ENCODE measurements at places on chromosomes 5 and 9.

DNA sequence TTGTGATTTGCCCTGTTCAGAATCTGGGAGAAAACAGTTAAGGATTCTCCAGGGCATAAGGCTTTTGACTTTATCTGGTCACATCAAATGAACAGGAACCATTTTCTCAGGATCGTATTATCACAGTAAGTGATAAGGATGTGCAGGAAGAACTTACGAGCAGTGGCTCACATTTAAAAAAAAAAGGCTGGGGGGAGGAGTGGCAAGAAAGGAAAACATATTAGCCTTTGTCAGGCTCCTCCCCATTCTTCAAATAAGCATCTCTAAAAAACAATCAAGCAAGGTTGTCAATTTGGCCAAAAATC lies 234.3 kb upstream of the TMEM161B start:
- DNase-seq: no peak

- no peak for DNase-seq
Observed at GRCh38 chr5:94968507-94969095, 316.3 kb downstream of the MCTP1 start.

GRCh38 chr5:88718736-88719135 lies 164.2 kb downstream of the MEF2C start:
- DNase-seq: no peak

DNA sequence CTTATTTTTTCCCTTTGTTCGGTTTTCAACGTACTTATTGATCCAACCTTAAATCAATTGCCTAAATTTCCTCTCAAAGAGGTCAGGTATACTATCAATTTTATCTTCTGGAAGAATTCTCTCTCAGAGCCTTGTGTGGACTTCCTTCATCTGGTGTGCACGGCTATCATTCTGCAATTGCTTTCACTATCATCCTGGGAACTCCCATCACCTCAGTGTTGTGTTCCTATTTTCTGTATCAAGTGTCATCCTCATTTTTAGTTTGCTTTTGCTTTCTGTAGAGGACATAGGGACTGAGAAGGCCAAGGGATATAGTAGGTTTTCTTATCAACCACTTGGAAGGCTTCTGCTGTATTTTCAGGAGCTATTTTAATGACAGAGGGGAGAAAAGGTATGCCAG lies 11.3 kb downstream of the STOM start:
- no peak for DNase-seq

GRCh38 chr9:125977223-125977622 lies 230.1 kb downstream of the PBX3 start:
- no peak for DNase-seq

DNA sequence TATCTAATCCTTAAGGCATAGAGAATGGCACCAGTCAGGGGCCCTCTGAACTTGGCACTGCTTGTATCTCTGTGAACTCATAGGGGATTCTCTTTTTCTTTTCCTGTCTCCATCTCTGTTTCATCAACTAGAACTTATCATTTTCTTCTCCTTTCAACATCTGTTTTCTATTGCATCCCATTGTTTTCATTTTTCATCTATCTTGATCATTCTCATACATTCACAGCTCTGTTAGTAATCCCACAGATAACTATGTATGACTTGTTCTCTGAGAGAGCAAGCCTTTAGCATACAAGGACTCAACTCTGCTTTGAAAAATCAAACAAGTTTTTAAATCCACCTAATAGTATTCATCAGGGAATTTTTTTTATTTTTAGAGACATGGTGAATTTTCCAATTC lies 264.3 kb downstream of the ARRDC3 start:
- DNase-seq: no peak

GRCh38 chr9:121651008-121651294 lies 483 bp upstream of the DAB2IP start:
- DNase-seq: no peak

- no peak for DNase-seq
Observed at GRCh38 chr5:93649234-93649900, 66.3 kb downstream of the NR2F1 start.

DNA sequence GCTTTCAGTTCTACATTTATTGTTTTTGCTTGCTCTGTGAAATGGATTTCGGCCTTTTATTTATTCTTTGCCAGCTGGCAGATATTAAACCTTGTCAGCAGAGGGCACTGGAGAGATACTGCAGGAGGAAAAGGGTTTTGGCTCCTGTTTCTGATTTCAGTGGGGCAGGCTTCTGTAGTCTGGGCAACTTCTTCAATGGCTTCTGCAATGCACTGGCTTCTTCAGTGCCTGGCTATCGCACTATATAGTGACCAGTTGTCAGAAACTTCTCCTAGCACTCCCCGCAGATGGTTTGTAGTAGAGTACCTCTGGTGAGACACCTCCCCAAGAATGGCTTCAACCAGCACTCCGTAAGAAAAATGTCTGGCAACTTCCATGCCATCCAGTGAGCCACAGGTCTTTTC lies 3.2 kb upstream of the NFX1 start:
- DNase-seq: no peak

DNA sequence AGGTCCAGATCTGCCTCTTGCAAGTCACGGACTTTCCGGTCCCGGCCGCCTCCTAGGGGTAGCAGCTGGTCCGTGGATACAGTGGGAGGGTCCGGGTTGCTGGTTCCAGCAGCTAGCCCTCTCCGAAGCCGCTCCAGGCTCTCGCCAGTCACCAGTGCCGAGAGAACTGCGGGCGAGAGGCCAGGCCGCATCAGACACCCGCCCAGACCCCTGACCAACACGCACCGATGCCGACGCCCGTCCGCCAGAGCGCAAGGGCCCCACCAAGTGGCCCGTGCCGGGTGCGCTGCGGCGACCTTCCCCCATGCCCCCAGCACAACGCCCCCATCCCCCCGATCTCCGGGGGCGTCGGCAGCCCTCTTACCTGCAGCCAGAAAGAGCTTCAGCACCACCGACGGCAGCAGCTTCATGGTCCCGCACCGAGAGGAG lies 470 bp downstream of the HBEGF start:
- DNase-seq: no peak

GRCh38 chr9:126886034-126886822 lies 25.8 kb downstream of the ZBTB34 start:
- DNase-seq: no peak

DNA sequence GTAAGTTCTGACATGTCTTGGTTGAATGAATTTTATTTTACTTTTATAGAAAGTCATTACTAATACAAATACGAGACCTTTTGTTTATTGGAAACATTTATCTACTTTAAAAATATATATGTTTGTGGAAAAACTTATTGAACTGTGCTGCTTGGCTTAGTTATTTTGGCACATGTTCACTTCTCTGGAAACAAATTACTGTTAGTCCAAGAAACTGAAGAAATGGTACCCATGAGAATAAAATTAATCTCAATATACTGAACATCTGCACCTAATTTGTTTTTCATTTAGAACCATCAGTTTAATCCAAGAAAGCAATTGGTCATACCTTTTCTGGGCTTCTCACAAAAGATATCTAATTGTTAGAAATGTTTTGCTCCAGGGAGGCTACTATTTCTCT lies 32.2 kb downstream of the INVS start:
- DNase-seq: no peak

GRCh38 chr5:134383980-134384697 lies 12.8 kb downstream of the UBE2B start:
- no peak for DNase-seq

DNA sequence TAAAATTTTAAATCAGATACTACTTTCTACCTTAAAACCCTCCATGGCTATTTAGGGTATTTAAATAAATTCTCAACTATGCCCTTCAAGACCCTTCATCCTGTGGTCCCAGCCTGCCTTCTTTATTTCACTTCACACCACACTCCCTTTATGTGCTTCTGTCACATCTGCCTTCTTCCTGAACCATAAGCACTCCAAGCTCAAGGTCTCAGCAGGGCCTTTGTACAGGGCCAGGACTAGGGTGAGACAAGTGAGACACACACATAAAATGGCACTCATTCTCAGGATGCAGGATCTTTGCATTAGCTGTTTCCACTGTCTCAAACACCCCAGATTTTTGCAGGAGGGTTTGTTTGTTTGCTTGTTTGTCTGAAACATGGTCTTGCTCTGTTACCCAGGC lies 7.6 kb downstream of the ITK start:
- no peak for DNase-seq

- DNase-seq: no peak
Observed at GRCh38 chr5:125142458-125142857, 396.0 kb upstream of the ZNF608 start.

DNA sequence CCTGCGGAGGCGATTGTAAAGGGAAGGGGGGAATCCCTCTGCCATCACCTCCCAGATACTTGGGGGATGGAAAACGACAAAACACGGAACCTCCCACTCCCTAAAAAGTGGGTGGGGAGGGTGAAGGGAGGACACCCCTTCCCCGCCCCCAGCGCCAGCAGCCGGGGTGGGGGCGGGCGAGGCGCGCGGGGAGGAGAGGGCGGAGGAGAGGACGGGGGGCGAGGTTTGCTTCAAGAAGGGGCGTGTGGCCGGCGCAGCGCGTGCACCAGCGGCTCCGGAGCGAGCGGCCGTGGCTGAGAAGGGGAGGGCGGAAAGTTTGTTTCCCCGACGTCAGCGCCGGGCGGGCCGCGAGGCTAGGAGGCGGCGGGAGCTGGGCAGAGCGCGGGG lies at the start of gene PRRX2:
Gene PRRX2, plus strand, starts transcription at position 259 of the 387 bp plus-strand sequence. CDS start 221 bp downstream, outside the sequence.
- no peak for DNase-seq

- DNase-seq: no peak
Observed at GRCh38 chr5:1859099-1859498, 23.6 kb downstream of the IRX4 start.

DNA sequence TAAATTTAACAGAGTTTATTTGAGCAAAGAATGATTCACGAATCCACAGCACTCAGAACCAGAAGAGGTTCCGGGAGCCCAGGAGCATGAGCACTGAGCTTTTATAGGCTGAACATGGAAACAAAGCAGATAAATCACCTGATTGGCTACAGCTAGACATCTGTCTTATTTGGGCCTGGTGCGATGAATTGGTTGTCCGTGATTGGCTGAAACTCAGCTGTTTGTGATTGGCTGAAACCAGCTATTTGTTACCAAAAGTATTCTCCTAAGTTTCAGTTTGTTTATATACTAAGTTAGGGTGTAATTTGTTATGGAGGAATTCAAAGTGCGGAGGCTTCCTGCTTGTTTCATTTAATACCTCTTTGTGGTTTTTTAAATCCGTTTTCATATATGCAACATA lies 15.8 kb upstream of the LCP2 start:
- DNase-seq: no peak

DNA sequence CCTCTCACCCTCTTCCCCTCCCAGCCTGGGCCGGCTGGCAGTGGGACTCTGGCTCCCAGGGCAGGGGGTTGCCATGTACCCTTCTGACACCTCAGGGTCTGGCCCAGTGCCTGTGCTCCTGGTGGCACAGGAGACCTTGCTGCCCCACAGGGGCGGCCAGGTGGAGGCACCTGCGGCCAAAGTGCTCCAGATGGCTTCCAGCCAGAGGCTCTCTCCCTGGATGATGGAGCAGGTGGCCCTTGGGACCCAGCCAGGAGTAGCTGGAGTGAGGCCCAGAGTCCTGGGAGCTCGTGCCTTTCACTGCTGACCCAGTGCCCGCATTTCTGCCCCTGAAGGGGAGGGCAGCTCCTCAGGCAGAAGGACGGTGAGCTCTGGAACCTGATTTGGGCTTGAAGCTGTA lies 87.3 kb downstream of the NTNG2 start:
- no peak for DNase-seq

- no peak for DNase-seq
Observed at GRCh38 chr9:109868722-109869121, 88.7 kb downstream of the PALM2AKAP2 start.

DNA sequence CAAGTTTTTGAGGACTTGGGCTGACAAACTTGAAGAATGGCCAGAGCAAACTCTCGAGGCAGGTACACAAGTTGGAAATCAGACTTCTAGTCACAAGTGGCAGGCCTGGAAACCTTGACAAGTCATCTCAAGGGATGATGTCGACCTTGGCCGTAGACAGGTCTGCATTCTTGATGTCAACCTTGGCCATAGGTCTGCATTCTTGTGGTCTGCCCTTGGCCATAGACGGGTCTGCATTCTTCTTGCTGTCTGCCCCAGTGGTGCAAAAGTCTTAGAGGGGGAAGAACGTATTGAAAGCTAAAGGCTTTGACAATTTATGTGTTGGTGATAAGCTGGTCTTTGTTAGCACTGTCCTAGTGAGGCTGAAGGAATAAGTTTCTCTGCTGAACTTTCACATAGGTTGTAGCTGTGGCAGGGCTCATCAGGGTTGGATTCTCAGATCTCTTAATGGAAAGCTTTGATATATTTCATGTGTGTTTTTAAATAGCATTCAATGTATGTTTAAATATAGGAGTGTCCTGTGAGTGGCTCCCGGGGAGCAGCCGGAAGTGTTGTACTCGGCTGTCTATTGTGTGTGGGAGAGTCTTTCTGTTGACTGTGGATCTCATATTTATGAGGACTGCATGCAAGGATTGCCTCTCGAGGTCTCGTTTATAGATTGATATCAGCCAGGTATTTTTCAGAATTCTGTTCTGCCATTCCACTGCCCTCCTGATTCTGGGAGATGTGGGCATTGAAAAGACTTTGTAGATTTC lies 27.0 kb downstream of the SUB1 start:
- no peak for DNase-seq

DNA sequence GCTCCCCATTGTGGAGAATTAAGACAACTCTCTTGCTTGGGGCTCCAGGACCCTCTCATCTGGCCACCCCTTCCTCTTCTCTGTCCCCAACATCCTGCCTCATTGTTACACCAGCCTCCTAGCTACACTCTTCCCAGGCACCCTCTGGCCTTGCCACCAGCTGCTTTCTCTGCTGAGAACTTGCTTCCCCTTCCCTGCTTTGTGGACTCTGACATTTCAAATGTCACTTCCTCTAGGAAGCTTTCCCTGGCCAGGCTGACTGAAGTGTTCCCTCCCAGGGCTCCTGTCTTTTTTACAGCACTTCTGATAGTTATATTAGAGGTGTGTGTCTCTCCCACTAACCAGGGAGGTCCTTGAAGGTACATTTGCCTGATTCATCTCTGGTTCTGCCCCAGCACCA lies 194.0 kb upstream of the KLF4 start:
- no peak for DNase-seq

- no peak for DNase-seq
Observed at GRCh38 chr9:95070549-95071021, 246.9 kb downstream of the FANCC start.

DNA sequence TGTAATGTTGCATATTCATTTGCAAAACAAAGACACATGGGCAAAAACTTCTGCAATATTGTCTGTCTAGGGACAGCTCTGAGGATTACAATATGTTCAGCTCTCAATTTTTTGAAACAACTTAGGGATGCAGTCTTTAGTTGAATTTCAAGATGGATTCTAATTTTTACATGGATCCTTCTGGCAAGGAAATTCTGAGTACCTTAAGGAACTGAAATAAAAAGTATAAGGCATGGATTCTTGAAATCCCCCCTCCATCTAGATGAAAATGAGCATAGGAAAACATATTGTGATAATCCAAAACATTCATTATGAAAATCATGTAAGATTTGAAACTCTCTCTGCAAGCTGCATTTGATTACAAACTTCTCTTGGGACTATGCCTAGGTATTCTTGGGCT lies 568.6 kb downstream of the CETN3 start:
- DNase-seq: no peak

DNA sequence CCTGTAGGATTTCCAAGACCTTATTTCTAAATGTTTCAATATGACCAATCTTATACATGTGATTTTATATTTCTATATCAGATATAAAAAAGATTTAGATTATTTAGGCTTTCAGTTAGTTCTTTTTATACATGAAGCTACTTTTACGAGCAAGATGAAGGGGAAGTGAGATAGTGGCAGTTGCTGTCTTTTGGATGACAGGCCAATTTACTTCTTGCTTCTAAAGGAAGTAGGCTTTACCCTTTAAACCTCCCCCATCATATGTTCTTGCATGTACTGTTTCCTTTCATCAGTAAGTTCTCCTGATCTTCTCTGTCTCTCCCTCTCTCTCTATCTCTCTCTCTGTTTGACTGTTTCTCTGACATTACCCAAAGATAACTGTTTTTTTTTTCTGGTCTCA lies 4.0 kb upstream of the TYRP1 start:
- DNase-seq: no peak
